LNCaP clone FGC (cell line): ENCODE measurements at places on chromosomes 3 and 15.
A peak's percentile ranks its signal among the peaks of the same experiment; 100 is the strongest.

DNA sequence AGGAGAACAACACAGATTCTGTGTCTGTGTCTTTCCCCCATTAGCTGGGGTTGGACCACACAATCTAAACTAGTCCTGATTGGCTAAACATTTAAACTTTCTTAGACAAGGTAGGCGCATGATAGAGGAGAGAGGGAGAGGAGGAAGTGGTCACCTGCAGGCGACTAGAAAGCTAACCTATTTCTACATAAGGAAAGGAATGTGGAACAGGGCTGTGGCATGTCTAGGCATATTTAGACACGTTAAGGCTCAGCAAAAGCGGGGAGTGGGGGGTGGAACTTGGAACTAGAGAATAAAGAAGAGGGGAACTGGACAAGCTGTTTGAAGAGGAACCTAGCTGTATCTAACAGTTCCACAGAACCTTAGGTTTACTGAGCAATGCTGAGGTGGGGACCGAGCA is 12.8 kb downstream of the LRRC28 start:
- DNase-seq: no peak

GRCh38 chr3:114299421-114299820 is 5.6 kb downstream of the TIGIT start:
- peak; percentile 13 for DNase-seq

DNA sequence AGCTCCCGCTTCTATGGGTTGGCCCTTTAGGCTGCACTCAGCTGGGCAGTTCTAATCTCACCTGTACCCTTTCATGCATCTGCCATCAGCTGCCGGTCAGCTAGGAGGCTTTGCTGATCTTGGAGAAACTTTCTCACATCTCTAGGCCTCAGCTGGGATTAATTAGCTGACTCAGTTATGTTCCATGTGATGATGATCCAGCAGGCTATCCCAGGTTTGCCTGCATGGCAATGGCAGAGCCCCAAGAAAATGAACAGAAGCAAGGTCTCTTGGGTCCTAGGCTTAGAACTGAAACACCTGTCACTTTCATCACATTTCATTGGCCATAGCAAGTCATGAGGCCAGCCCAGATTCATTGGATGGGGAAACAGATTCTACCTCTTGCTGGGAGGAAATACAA is 304.6 kb upstream of the TBC1D5 start:
- DNase-seq: no peak

- DNase-seq: no peak
Observed at GRCh38 chr3:144058713-144059112, 87.1 kb downstream of the DIPK2A start.

- no peak for DNase-seq
Observed at GRCh38 chr15:85407421-85408269, 27.2 kb downstream of the AKAP13 start.

DNA sequence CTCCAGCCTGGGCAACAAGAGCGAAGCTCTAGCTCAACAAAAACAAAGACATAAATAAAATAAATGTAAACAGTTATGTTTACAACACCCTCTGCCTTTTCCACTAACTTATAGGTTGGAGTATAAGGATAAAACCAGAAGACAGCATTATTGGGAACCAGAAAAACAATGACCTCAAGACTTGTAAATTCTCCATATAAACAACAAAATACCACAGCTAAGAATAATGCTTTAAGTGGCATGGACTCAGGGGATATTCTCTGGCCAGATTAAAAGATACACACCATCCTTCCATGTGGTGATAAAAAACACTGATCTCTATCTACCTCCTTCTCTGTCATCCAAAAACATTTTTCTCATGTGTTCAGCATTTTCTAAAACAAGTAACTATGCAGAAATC is 500.6 kb downstream of the MAGI1 start:
- no peak for DNase-seq

GRCh38 chr3:18660059-18660458 is 234.9 kb upstream of the SATB1 start:
- no peak for DNase-seq

DNA sequence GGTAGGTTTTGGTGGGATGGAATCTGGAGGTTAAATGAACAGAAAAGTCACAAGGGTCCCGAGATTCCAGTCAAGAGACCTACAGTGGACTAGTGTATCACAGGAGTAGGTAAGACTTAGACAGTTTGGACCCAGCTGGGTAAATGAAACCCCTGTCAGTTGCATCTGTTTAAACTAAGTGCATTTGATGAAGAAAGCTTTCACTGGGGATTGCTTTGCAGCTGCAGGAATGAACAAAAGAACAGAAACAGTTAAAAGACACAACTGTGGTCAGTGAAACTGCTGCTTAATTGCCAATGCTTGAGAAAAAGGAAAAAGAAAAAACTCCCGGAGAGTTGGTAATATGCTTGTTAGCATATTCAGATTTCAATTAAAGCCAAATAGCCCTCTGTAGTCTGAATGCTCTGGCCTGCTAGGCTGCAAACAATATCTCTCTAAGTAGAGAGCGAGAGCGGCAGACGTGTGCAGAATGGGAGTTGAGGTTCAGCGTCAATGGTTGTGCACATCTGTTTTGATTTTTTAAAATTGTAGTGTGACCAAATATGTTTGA is 37.1 kb downstream of the OXNAD1 start:
- DNase-seq: no peak

DNA sequence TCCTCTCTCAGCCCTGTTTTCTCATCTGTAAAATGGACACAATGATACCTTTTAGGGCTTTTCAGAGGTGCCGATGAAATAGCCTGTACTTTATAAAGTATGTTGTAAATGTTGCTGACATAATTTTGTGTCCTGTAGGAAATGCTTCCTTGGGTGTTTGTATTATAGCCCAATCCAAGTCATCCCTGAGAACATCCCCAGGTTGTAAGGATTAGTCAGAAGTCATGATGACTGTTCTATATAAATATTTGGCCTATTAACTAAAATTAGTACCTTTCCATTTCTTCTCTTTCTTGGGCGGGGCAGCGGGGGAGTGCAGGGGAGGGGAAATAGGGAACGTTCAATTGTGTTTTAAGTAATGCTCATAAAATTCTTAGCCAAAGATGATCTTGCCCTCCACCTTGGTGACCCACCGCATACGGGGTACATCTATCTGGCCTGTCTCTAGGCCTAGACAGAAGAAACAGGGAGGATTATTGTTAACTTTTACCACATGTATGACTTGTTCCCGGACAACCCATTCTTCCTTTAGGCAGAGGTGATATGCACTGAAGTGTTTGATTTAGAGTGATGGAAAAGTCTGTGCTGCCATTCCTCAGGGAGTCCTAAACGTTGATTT is 120.7 kb downstream of the VGLL4 start:
- DNase-seq: no peak

DNA sequence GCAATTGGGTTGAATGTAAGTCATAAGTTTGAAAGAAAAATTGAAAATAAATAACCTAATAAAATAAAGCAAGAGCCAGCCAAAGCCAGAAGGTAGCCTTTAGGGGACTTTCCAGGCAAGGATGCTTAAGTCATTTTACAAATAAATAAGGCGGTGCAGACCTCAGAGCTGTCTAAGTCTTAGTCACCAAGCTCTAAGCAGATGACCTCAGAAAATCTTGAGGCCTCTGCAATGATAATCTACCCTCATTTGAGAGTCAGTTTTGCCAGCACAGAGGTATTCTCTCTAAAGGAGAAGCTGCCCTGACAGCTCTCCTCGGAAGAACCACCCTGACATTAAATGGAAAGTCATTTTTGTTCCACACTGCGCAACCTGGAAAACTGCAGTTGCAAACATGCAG is 113.9 kb downstream of the OXNAD1 start:
- no peak for DNase-seq

GRCh38 chr3:152113413-152113812 is 155.3 kb upstream of the MBNL1 start:
- DNase-seq: no peak

GRCh38 chr3:193744822-193745684 is 152.0 kb downstream of the OPA1 start:
- no peak for DNase-seq

DNA sequence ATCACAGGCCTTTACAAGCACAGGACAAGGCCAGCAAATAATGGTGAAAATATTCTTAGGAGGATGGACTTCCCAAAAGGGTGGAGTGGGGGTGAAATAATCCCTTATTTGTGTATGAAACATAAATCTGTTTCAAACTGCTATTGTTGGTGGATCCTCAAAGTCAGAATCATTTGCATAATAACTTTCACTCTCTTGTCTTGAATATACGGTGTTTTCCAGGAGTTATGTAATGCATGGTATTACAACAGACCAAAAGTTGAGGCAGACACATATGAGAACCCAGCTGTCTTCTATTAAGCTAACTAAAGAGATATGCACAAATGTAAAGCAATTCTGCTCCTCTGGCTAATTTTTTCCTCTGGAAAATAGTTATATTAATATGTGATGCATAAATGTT is 57.7 kb downstream of the PRTG start:
- no peak for DNase-seq

DNA sequence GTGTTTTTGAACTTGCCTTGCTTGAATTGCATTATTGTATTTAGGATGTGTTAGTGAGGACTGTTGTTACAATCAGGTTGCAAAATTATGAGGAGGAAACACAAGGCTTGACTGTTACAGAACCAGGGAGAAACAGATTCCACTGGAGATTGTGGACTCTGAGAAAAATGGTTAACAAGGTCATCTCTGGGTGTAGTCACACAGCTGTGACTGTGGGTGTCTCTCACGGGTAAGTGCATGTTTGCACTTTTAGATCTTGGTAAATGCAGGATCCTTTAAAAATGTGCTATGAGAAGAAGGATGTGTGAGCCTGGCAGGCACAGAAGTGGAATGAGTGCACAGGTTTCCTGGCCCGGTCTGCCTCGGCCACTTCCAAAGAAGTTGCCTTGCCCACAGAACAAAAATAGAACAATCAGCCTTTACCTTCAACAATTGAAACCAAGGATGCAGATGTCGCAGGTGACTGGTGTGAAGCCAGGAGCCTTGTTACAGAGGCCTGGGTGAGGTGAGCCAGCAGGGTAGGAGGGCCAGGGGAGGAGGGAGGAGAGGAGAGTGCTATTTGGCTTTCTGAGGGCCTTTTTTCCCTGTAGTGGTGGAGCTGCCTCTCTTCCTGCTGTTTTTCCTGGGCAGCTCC is 68.0 kb downstream of the ABHD5 start:
- no peak for DNase-seq

DNA sequence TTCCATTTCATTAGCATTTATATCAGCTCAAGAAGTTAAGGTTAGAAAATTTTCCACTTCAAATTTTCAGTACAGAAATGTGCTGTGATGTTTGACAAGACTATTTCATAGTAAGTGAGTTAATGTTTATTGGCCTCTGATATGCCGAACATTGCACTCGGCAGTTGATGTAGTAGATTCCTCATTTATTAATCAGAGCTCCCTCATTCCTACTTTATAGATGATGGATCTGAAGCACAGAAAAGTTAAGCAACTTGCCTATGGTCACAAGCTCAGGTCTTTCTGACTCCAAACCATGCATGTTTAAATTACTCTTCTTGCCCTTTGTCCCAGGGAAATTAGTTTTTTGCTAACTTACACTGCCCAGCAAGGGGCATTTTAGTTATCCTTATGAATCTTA is 92.0 kb downstream of the ATG7 start:
- no peak for DNase-seq

DNA sequence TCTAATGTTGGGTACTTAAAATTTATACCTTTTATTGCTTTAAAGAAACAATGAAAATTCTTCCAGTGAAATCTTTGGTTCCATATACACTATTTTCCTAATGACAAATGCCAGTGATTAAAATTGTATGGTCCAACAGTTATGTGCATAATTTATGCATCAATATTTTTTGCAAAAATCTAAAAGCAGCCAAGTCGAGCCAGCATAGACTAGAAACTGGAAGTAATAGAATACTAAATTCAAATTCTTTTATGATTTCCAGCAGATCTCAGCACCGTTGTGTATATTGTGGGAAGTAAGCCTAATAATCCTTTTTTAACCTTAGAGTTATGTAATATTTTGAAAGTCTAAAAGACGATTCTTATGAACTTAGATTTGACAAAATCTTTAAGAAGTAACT is 652.0 kb upstream of the GOLIM4 start:
- no peak for DNase-seq

GRCh38 chr15:35740761-35741160 is 194.8 kb upstream of the DPH6 start:
- no peak for DNase-seq

DNA sequence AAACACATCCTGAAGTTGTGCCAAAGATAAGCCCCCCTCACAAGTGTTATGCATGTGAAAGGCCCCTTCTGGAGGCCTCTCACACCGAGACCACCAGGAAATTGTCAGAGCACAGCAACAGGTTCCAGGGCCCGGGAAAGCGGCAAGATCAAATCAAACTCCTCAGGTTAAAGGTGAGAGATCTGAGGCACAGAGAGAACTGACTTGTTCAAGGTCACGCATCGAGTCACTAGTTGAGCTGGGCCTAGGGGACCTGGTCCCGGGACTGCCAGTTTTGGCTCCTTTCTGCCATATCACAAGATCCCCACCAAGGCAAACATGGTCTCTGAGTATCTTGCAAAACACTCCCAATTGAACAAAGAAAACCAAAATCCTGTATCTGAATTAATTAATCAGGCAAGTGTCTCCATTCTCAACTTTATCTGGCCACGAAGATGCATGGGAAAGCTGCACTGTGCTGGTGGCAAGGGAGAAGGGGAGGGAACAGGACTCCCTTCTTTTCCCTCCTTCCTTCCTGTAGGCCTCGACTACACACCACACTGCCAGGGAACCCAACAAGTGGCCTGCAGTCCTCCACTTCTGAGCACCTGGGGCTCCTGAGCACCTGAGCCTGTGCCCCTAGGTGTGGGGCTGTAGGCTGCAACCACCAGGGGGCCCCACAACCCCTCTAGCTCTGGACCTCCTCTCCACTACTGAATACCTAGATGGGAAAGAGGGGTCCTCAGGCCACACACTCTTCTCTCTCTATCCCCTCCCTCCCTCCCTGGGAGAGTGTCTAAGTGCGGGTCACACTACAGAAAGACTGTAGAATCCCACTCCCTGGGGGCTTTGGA is 37.3 kb downstream of the ANP32A start:
- no peak for DNase-seq

DNA sequence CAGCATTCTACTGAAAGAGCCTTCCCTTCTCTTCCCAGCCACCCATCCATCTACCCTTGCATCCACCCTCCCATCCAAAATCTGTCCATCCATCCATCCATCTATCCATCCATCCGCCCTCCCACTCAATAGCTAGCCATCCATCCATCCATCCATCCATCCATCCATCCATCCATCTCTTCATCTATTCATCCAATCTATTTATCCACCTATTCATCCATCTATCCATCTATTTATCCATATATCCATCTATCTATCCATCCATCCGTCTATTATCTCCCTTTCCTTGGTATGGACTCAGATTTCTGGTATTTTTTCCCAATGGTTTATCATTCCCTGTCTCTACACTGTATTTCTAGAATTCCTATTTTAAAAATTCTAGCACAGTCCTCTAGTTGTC is 46.1 kb upstream of the PPARG start:
- no peak for DNase-seq

GRCh38 chr15:39447346-39447745 is 133.5 kb upstream of the THBS1 start:
- DNase-seq: no peak
